EL (cell line): ENCODE measurements at places on chromosomes 6 and 20.
A peak's percentile ranks its signal among the peaks of the same experiment; 100 is the strongest.

DNA sequence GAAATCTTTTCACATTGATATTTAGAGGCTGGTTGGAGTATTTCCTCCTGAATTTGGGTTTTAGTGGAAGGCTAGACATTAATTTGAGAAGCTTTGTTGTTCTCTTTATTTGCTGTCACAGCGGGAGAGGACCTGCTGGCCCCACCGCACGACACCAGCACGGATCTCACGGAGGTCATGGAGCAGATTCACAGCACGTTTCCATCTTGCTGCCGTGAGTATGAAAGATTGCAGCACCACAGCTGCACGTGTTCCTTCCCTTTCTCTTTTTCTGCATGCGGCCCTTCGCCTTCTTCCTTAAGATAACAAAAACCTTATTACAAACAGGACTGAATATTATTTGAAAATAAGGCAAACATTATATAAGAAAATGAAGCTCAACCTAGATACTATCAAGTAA, 555.5 kb downstream of the UTRN start:
- no peak for DNase-seq

DNA sequence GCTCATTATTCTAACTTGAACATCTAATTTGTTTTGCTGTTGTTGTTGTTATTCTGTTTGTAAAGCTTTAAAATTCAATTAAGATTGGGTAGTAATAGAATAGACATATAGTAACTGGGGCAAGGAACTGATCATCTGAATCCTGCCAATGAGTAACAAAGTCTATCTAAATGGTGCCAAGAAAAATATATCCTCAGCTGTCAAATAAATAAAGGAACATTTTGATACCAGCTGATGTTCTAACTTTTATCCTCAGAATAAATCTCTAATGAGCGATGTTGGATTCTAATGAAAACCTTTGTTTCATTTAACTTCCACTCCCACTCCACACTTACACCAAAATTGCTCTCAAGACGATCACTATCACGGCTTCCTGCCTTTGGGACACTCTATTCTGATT, 210.9 kb downstream of the TINAG start:
- DNase-seq: no peak

DNA sequence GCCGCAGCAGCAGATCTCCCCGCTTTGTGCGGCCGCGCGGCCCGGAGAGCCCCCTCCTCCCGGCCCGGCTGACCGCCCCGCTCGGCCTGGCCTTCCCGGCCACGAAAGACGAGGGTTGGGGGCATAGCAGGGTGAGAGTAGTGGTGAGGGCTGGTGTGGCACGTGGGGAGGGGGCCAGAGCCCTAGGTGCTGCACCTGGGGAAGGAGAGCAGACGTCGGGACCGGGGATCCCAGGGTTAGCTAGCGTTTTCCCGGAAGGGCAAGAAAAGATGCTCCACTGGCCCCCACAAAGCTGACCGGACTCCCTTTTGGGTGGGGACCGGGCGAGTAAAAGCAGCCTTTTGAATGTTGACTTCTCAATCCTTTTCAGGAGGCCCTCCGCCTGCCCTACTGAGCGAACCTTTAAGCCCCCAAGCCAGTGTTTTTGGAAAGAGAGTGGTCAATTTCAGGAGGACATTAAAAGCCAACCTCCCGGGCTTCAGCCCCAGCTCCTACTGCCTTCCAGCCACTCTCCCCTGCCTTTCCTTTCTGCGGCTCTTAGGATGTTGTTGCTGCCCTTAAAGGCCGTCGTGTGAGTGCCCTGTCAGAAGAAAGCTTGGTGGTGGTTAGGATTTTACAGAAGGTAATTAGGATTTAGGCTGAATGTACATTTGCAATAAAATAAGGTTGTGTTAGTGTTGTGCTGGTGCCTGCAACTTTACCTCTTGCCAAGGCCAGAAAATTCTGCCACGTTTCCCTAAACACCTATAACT, 648 bp upstream of the BACH2 start:
- DNase-seq: no peak

GRCh38 chr6:105824732-105825131, 261.4 kb upstream of the PRDM1 start:
- peak; percentile 64 for DNase-seq

GRCh38 chr20:17530716-17531664, at the start of gene BFSP1:
BFSP1 (minus strand) TSS chr20:17531379; CDS start chr20:17531329, 50 bp downstream.
- DNase-seq: peak; percentile 73

DNA sequence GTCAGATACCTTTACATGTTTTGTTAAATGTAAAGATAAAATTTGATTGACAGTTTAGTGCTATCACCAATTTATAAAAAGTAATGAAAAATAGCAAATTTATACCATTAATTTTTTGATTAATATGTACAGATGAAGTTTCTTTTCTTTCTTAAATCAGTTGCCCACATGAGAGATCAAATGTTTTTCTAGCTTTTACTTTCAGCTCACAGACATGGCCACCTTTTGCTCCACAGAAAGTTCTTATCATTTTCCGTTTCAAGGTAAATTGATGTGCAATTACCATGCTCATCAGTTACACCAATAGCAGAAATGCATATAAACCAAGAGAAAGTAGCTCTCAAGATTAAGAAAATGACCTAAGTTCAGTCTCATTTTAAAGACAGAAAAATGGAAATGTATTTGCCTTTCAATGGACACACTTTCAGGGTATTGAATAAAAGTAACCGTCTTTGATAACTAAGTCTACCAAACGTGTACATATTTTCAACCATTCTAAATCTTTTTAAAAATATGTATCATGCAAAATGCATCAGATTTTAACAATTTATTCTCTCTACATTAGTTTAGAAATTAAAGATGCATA, 16.6 kb upstream of the EXOC2 start:
- DNase-seq: no peak

GRCh38 chr6:124772733-124773319, 189.4 kb upstream of the RNF217 start:
- no peak for DNase-seq

DNA sequence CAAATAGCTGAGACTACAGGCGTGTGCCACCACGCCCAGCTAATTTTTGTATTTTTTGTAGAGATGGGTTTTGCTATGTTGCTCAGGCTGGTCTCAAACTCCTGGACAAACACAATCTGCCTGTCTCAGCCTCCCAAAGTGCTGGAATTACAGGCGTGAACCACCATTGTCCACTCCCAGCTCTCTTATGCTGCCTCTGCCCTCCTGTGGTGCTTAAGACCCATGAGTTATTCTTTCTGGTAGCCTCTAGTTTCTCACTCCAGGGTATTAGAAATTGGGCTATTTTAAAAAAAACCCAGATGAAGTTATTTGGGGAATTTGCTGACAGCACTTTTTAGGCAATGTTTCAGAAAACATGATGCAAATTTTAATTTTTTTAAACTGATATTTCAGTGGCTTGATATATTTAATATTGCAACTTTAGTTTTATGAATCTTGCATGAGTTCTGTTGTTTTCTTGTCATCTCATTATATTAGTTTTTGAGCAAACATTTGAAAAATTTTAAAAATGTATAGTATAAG, 114.0 kb upstream of the FOXO3 start:
- DNase-seq: no peak

DNA sequence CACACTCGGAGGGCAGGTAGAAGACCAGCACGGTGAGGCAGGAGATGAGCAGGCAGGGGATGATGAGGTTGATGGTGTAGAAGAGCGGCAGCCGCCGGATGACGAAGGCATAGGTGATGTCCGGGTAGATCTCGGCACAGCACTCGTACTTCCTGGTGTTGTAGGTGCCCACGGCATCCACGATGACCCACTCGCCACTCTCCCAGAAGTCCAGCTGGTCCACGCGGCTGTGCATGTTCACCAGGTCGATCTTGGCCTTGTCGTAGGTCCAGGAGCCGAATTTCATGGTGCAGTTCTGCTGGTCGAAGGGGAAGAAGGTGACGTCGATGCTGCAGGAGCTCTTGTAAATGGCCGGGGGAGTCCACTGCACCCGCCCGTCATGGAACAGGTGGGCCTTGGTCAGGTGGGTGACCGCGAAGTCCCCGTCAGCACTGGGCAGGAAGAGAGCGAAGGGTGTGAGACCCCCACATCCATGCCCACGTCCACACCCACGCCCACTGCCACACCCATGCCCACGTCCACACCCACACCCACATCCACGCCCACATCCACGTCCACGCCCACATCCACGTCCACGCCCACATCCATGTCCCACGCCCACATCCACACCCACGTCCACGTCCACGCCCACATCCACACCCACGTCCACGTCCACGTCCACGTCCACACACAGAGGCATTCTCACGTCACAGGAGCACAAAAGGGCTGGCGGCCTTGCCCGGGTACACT, 10.4 kb downstream of the CHRNA4 start:
- DNase-seq: no peak

GRCh38 chr6:108363889-108364313, 69.0 kb downstream of the AFG1L start:
- DNase-seq: no peak

DNA sequence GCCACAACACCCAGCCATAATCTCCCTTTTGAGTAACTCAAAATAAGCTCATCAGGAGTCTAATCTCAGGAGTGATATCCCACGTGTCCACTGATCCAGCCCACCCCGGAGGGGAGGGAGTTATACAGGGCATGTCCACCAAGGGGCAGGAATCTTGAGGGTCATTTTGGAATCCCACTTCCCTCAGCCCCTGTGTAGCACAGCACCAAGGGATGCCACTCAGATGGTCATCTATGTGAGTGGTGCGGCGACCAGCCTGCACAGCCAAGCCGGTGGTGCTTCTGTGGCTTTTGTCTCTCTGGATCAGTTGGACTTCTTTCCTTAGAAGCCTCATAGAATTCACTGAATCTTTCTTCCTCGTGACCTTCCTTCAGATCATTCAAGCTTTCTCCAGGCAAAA, 11.0 kb upstream of the BCAS4 start:
- no peak for DNase-seq

- DNase-seq: peak; percentile 50
Observed at GRCh38 chr6:166313255-166314070, 5.3 kb upstream of the PRR18 start.

DNA sequence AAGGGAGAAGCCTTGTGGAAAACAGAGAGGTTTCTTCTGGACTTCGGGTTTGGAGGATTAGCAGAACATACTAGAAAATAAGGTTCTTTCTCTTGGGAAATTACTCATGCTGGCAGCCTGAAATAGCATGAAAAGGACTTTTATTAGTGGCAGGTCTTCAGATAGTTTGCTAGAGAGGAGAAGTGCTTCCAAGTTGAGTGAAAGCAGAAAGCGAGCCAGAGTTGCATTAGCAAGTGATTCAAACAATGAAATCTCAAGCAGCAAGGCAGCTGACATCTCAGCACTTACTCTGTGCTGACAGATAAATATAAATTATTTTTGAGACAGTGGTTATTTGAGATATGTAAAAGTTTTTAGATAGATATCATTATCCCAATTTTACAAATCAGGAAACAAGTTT, 91.9 kb downstream of the PLCB4 start:
- no peak for DNase-seq

- no peak for DNase-seq
Observed at GRCh38 chr6:139567095-139567494, 192.6 kb upstream of the CITED2 start.

DNA sequence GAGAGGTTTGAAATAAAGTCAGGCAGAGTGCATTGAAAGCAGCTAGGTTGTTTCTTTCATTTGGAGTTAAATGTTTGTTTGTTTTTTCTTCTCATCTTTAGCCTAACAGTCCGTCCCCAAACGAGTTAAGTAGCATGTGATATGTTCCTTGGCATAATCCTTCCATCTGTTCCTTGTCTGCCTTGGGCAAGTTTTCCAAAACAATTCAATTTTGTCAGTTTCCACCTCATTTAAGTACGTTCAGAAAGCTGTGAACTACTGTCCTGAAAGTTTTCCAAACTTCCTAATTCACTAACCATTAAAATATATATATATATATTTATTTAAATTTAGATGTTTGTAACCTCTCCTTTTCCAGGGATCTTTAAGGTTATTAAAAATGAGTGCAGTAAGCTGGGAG, 61.8 kb upstream of the HDAC2 start:
- DNase-seq: no peak
